ENCODE measurements at places on chromosomes 7 and 10. TPM values are rescaled to one million over a fixed set of nuclear protein-coding genes. Genes with fewer than 3 reads are reported as not detected.

The FAM221A gene
- total RNA-seq, result 2.0 TPM

The ZNF138 gene
- 7.1 TPM for total RNA-seq

The SLC18A3 gene
- not detected for total RNA-seq

The PTPN20 gene
- 1.2 TPM for total RNA-seq

The CALHM3 gene
- total RNA-seq, result not detected

The SLC13A4 gene
- under 0.01 TPM for total RNA-seq

The BLNK gene
- not detected for total RNA-seq

The GALNT17 gene
- under 0.01 TPM for total RNA-seq

The TNPO3 gene
- total RNA-seq, result 76.5 TPM

The AOC1 gene
- total RNA-seq, result not detected

Measured in uterine smooth muscle cell (primary cell).